ENCODE measurements at places on chromosomes 5 and 9.
A peak's percentile ranks its signal among the peaks of the same experiment; 100 is the strongest.

GRCh38 chr9:38332625-38333024, 59.9 kb upstream of the ALDH1B1 start:
- no peak for DNase-seq

DNA sequence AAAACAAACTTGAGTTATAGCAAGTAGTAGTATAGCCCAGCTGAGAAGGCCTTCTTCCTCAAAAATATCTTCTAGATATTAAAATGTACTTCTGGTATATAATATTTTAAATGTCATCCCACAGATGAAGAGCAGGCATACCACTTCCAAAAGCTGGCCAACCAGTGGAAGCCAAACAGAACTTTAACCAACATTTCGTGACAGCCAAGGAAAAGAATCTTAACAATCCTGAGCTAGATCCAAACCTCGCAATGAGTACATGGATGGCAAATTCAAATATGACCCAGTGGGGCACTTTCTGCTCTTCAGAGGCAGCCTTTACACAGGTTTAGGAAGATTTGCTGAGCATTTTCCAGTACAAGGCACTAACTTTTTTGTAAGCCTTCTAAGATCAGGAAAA, 91.8 kb upstream of the ACO1 start:
- no peak for DNase-seq

GRCh38 chr5:114838937-114839336, 330.8 kb downstream of the TRIM36 start:
- DNase-seq, result no peak

DNA sequence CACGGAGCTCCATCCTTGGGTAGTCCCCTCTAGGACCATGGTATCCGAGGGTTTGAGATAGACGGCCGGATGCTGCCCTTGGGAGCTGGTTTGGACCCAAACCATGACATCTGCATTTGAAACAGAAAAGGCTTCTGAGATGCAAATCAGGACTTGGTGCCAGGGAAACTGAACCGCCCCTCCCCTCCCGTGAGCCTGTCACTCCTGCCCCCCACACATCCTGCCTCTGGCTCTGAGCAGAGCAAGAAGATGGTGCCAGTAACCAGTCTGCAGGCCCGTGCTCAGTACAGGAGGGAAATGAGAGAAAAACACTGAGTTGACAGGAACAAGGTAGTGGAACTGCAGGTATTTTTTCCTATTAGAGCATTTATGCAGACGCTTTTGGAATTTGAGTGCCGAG, 18.6 kb downstream of the ARPC5L start:
- no peak for DNase-seq

DNA sequence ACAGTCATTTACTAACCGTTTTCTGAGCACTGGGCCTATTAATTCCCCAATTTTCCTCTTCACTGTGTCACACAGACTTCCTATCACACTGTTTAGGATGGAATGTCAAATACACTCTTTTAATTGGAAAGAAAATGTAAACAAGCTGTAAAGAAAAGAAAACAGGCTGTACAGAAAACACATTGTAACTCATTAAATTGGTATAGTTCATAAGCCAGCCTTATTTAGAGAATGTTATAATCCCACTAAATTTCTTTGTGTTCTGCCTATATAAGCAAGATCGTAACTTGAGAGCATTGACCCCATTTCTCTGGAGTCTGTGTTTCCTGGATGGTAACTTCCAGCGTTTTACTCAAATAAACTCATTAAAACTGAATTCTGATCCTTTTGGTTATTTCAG, 46.5 kb downstream of the TARS1 start:
- no peak for DNase-seq

GRCh38 chr5:10481241-10481935, 39.7 kb downstream of the ROPN1L start:
- no peak for DNase-seq

GRCh38 chr9:77598991-77599390, 49.1 kb downstream of the GNA14 start:
- no peak for DNase-seq

- no peak for DNase-seq
Measured at GRCh38 chr9:14240537-14240936, 73.4 kb downstream of the NFIB start.

DNA sequence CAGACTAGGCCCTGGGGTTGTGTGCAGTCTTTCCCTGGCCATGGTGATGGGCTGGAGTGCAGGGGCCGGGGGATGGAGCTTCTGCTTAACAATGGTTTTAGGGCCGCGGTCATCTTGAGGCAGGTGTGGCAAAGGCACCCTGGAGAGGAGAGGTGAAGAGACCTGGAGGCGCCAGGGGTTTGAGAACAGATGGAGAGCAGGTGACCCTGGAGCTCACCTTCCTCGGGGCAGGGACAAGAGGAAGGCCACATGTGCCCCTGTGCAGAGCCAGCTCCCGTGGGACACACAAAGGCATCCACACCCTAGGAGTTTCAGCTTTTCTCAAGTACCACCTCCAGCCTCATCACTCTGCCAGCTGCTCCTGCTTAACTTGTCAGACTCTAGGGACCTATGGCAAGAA, 46.4 kb upstream of the SH3GL2 start:
- no peak for DNase-seq

DNA sequence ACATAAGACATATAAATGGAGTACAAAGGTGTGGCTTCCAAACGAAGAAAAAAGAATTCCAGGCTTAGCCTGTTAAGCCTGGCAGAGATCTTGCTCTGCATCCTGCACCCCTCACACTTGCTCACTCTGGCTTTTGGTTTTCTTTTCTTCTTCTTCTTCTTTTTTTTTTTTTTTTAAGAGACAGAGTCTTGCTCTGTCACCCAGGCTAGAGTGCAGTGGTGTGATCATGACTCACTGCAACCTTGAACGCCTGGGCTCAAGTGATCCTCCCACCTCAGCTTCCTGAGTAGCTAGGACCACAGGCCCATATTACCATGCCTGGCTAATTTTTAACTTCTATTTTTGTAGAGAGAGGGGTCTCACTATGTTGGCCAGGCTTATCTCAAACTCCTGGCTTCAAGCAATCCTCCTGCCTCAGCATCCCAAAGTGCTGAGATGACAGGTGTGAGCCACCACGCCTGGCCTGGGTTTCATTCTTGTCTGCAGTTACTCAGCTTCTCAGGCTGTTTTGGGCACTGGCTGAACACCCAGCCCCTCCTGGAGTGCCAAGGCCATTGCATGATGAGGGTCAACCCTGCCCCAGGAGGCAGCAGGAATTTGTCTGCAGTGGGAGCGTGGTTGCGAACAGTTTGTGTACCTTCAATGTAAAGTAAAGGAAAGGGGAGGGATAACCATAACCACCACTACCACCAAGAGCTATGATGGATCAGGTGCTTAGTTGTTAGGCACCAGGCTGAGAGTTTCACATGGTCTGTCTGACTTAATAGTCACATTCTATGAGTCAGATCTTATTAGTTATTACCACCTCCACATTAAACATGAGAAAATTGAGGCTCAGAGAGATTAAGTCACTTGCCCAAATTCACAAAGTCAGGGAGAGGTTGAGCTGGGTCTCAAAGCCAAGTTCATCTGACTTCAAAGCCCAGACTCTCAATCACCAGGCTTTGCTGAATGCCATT, 219.2 kb upstream of the PANK3 start:
- no peak for DNase-seq

DNA sequence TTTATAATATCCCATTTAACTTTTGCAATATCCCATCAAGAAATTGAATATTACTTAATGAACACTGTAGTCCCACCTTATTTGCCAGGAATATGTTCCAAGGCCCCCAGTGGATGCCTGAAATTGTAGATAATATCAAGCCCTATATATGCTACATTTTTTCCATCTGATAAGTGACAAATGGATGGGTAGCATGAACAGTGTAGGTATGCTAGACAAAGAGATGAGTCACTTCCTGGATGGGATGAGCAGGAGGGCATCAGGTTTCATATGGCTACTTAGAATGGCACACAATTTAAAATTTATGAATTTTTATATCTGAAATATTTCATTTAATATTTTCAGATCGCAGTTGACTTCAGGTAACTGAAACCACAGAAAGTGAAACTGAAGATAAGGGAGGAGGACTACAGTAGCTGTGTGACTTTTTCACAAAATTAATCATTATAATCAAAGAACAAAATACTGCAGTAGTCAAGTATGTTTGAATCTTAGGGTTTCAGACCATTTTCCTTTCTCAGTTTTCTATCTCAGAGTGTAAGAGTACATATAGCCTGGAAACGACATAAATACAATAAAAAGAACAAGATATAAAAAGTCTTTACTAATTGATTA, 636.4 kb upstream of the ARRDC3 start:
- DNase-seq, result no peak

DNA sequence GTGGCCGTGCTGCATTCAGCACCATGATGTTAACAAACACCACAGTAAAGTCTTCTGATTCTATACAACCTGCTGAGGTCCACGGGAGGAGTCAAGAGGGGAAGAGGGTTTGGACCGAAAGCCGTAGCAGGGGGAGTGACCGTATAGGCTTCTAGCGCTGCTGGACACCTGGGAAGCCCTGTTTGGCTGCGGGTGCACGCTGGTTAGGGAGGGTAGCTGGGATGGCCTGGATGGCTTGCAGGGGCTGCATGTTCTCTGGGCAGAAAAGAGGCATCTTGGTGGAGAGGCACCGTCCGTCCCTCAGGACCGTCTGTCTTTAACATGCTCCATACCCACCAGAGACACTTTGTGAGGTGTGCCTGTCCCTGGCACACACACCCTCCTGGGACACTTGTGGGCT, 251.0 kb upstream of the IRX1 start:
- DNase-seq, result no peak

DNA sequence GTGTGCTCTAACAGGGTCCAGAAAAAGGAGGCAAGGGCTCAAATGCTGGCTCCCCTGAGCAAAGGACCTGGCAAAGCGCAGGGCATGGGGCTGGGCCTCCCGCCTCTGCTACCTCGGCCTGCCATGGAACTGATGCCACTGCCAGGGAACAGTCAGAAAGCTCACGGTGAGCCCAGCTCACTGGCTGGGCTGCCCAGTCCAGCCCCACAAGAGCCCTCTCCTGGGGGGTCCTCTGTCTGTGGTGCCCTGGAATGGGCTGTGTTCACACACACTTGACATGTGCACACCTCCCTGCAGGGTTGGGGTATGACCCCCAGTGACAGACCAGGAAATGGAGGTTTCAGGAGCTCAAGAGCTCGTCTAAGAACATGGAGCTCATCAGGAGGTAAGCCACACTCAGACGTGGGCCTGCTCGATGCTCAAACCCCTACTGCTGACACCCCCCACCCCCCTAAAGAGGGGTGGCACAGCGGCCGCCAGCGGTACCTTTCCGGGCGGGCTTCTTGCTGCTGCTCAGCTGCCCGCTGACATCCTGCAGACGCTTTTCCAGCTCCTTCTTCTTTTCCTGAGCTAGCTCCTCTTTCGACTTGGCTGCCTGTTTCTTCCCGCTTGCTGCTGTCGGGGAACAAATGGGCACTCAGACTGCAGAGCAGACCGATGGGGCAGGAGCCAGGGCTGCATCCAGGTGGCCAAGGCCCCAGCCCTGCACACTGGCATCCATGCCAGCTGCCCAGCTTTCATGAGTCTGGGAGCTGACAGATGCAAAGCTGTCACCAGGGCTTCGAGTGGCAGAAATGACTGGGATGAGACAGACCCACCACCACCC, 9.1 kb downstream of the BRD3OS start:
- no peak for DNase-seq

DNA sequence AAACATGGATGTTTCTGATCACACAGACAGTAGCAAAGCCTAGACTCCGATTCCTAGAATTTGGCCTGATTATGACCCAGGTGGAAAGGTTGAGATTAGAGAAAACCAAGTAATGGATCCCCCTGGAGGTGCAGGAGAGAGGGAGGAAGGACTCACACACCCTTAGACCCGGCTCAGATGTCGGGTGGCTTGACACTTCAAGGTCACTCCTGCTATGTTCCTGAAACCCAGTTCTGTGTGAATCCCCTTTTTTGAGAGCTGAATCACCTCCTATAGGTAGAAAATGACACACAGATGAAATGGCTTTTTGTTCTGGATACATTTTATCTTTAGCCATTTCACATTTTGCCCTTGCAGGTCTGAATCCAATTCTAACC, 192.8 kb downstream of the ARRDC3 start:
- DNase-seq, result no peak

GRCh38 chr5:139761501-139761900, 34.1 kb upstream of the PSD2 start:
- no peak for DNase-seq

DNA sequence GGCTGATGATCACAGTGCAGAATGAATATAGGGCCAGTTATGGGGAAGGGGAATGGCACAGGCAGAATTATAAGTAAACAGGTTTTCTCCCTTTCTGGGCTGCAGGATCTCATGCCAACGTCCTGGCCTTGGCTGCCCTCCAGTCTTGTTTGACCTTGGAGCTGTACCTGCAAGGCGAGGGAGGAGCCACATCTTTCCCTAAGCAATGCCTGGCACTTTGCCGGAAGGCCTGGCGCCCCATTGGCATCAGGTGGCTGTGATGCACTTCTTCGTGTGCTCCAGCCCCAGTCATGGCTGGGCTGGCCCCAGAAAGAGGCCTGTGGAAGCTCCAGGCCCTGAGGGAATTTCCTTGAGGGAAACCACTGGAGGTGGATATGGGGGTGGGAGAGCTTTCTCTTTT, 16.7 kb upstream of the IQGAP2 start:
- no peak for DNase-seq

- no peak for DNase-seq
Measured at GRCh38 chr9:126248680-126249079, 77.9 kb upstream of the MVB12B start.

DNA sequence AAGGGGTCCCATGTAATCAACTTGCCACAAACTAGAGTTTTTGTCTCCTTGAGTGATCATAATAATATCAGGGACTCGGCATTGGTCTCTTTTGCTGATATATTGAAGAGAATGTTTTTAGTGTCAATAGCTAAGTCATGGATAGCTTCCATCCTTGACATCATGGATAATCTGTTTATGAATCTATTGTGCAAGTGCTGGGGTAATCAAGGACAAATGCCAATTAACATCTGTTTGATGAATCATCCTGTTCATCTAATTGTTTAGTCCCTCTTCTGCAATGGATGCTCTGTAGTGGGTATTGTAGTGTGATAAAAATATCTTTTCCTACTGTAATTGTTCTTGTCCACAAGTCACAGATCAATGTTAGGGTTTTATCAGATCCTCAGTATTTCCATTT, 607.5 kb upstream of the SEMA6A start:
- DNase-seq, result no peak

DNA sequence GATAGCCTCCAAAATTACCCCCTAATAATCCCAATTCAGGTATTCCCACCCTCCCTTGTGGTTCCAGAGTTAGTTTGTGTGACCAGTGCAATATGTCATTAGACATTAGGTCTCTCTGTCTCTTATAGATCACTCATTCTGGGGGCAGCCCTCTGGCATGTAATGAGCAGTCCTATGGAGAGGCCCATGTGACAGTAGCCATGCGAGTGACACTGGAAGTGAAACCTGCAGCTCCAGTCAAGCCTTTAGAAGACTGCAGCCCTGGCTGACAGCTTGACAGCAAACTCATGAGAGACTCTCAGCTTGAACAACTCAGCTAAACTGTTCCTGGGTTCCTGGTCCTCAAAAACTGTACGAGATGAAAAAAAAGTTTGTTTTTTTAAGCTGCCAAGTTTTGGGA, 54.0 kb upstream of the HSPB3 start:
- no peak for DNase-seq

GRCh38 chr9:107545036-107545435, 55.5 kb upstream of the KLF4 start:
- DNase-seq, result no peak

- DNase-seq, result no peak
Measured at GRCh38 chr9:1766042-1766441, 249.1 kb upstream of the SMARCA2 start.

GRCh38 chr5:177403792-177404640, 3.6 kb upstream of the PFN3 start:
- DNase-seq, result peak; percentile 47

Data from activated naive CD4-positive, alpha-beta T cell (primary cell).